ENCODE measurements at places on chromosomes 7 and 10. TPM values are rescaled to one million over a fixed set of nuclear protein-coding genes. Genes with fewer than 3 reads are reported as not detected.

DNA sequence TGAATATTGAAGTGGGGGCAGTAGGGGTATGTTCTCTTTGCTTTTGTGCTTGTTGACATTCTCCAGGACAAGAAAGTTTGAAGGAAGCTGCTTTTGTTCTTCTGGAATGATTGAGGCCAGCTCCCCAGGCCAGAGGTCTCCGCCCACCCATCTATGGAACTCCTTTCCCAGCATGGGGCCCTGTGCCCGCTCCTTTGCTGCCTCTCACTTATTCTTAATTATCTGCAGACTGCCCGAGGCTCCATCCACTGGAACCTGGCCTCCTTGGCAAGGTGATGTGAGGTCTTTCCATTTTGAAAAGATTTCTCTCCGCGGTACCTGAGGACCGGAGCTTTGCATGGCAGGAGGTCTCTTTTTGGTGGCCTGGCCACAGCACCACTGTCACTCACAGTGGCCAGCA, 39.3 kb upstream of the MKI67 start:
- no peak for DNase-seq

Gene GTPBP10
- total RNA-seq: 11.0 TPM

GRCh38 chr7:91405092-91405788, 141.0 kb downstream of the FZD1 start:
- DNase-seq: no peak

DNA sequence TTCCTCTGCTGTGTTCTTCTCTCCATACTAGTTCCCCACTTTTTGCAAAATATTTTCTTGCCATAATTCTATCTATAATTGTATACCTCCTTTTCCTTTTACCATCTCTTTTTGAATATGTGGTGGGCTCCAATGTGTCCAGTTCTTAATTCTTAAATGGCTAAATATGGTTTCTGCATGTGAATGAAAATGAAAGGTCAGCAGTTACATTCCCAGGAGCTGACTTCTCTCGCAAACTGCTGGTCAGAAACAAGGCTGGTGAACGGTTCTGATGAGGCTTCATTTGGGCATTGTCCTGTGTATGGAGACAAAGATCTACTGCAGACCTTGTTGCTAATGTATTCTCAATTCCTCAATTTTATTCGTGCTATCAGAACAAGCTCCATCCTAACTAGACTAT, 309.2 kb downstream of the SNX13 start:
- DNase-seq: no peak

DNA sequence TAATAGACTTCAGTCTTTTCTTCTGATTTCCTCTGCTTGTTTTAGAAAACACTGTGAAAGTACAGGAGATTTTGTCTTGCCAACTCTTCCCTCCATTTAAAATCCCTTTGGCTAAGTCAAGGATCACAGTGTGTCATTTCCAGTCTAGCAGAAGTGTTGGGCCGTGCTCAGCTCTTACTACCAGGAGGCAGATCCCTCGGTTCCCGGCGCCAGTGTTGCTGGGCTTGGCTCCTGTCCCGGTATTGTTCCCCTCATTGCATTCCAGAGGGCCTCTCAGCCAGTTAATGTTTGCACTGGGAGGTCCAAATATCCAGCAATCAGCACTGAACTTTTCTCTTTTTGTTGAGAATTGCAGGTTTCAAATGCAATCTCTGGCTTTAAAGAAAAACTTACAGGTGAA, 612.1 kb upstream of the MGMT start:
- no peak for DNase-seq

GRCh38 chr10:34076443-34076842, 738.7 kb downstream of the PARD3 start:
- no peak for DNase-seq

DNA sequence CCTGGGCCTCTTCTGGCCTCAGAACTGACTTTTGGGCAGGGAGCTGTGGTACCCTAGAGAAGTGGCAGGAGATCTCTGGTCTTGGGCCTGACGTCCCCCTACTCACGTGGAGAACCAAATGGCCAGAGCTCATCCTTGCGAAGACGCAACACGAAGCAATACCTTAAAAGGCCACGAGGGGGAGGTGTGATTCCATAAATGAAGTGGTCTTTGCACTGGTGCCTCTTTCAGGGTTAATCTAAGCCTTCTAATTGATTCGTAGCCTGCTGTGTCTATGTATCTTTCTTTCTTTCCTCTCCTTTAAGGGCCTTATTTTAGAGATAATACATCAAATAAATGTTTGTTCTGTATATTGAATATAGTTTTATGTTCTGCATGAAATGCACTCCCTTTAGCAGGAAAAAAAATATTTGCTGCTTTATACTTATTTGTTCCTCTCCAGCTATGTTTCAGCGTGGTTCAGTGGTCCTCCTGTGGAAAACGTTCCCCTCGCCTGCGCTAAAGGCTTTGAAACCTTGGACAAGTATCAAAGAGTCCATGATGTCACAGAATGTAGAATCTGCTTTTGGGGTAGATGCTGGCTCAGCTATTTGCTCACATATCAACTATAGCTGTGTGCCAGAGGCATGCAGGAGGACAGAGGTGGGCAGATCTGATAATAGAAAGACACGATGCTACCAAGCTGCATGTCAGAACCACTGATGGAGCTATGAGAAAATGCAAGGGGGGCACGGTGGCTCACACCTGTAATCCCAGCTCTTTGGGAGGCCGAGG, 41.0 kb downstream of the STRA8 start:
- DNase-seq: peak; percentile 87

DNA sequence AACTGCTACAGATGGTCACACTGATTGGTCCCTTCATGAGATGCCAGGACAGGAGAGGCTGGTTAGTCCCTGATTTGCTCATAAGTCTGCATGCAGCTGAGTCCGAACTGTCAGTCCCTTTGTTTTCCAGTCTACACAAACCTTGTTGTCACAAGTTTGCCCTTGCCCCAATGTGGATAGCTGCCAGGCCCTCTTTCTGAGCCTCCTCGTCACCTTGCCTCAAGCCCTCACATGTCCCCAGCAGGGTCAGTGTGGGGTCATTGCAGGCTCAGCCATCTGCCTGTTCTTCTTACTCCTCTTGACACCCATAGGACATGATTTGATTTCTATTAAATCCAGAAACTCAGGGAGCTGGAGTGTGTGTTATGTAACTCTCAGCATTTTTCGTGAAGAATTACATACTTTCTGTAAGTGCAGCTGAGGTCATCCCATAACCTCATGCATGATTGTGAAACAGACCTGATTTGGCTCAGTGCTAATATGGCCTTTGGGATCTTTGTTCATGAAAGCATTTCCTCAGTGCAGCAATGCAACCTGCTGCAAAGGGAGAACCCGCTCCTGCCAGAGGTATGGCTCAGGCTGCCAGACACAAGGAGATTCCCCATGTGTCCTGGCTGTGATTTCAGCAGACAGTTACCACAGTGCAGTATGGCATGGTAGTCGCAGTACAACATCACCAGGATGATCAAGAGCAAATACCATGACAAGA, 70.0 kb upstream of the ZMIZ2 start:
- no peak for DNase-seq

Gene NRG3
- total RNA-seq: not detected

Gene TMEM270
- total RNA-seq: not detected

DNA sequence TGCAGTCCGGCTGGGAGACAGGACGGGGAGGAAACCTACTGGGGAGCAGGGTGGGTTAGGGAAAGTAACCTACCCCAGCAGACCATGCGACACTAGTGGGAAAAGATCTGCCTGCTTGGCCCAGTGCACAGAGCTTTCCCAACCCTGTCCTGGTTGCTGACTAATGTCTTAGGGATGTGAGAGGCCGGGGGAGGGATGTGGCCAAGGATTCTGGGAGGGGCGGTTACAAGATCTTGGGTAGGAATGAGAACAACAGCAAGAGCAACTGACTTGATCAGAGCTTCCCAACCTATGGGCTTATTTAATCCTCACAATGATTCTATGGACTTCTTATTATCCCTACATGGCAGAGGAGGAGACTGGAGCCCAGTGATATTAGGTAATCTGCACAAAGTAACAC, 24.0 kb upstream of the EIF5AL1 start:
- no peak for DNase-seq

DNA sequence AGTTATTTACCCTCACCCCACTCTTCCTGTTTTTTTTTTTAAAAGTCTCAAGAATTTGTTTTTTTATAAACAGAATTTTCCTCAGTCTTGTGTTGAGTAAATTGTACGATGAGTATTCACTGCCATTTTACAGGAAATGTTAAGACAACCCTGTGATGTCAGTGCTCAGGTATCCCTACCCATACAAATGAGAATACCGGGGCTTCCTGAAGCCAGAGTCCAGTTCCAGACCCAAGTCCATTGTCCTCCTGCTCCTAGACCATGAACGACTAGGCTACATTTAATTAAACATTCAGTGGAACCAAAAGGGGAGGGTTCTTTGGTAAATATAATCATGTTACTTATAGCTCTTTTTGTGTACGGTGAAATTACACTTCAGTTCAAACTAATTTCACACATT, 79.2 kb downstream of the GNAI1 start:
- DNase-seq: no peak

GRCh38 chr10:129759214-129760002, 204.7 kb downstream of the EBF3 start:
- peak; percentile 64 for DNase-seq

DNA sequence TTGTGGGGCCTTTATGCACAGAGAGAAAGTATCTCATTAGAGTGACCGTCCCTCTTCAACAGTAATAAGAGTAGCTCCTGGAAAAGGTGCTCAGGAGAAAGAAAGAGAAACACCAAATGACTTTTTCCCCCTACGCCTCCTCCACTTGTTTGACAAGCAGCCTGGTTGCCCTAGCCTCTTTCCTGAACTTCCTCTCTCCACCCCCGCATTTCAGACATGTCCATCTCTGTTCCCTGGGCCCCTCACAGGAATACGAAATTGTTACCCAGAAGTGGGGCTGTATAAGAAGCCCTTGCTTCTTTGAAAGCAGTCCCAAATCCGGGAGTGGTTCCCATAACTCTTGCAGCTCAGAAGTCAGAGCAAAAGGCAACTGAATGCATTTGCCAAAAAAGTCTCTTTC, 119.6 kb upstream of the ADO start:
- DNase-seq: no peak

DNA sequence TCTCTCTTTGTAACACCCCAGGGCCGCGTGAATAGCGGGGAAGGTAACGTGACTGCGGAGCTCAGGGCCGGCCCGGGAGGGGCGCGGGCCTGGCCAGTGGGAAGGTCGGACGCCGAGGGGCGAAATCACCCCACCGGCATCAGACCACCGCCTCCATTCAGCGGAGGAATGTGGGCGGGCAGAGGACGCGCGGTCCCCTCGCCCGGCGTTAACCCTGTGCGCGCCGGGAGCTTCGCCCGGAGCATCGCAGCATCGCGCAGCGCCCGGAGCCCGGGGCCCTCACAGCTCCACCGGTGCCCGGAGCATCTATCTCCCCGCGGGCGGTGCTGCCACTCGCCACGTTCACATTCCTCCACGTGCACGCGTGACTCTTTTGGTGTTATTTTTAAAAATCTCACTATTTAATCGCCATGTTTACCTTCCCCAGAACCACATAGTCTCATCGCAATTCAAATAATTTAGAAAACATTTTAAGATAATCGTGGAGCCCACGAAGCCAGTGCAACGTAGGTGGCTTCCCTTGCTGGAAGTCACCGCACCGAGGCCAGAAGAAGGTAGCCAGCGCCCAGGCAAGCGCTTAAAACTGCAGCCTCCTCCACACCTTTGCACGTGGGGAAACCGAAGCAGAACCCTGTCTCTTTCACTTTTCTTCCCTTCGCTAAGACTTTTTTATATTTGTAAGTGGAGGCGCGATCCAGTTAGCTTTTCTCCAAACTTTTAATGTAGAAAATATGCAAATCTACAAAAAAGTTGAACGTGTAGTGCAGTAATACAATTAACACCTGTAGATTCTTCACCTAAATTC, 21.8 kb downstream of the FGFBP3 start:
- DNase-seq: no peak

GRCh38 chr10:119289227-119289920, 82.0 kb downstream of the GRK5 start:
- DNase-seq: no peak

Gene WDFY4
- 6.4 TPM for total RNA-seq

Gene GCC1
- total RNA-seq: 10.8 TPM

Gene FRMPD2
- total RNA-seq: not detected

Gene JCAD
- 40.3 TPM for total RNA-seq

GRCh38 chr7:140607441-140607989, 33.1 kb downstream of the DENND2A start:
- no peak for DNase-seq

DNA sequence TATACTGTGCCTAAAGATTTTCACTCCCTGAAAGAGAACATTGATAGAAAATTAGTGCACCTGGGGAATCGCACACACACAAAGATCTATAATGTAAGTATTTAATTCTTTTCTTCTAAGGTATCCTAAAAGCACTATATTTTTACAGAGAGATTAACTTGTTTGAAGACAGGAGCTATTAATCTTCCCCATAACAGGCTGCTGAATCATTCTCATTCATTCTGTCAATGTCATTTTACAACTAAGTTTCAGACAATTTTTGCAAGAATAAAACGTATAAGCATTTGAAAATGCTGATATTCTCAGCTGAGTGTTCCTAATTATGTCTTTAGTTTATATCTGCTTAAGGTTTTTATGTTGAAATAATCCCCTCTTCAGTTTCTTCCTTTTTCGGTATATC, 776.7 kb downstream of the NXPH1 start:
- no peak for DNase-seq

DNA sequence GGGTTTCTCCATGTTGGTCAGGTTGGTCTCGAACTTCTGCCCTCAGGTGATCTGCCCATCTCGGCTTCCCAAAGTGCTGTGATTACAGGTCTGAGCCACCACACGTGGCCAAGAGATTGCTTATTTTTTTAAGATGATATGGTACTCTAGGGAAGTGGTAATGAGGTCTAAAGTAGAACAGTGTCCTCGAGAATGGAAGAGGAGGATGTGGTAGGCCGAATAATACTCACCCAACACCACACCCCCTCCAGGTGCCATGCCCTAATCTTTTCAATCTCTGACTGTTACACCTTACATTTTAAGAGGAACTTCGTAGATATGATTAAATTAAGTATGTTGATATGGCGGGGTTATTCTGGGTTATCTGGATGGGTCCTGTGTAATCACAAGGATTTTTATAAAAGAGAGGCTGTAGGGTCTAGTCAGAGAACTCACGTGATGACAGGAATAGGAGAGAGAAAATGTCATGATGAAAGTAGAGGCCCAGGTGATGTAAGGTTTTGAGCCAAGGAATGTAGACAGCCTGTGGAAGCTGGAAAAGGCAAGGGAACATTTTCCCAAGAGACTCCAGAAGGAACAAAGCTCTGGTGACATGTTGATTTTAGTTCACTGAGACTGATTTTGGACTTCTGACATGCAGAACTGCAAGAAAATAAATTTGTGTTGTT, 29.5 kb downstream of the CDK13 start:
- no peak for DNase-seq

GRCh38 chr10:127374901-127375300, 174.2 kb upstream of the NPS start:
- DNase-seq: no peak

GRCh38 chr7:77571801-77572200, 34.7 kb downstream of the PTPN12 start:
- no peak for DNase-seq

DNA sequence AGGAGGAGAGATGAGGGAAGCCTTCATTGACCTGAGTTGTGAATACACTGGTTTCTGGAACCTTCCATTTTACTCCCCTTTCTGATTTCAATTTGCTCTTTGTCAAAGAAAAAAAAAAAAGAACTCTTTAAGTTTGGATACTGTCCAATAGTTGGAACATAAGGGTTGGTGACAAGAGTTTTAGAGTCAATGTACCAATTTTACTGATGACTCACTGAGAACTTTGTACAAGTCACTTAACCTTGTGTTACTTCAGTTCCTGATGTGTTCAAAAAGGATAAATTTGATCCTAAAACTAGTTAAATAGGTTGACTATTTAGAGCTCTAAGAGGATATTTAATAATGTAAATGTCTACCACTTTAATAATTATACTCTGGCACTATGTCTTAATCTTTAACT, 4.1 kb upstream of the CDK14 start:
- DNase-seq: no peak

GRCh38 chr10:52668024-52668423, 104.6 kb downstream of the MBL2 start:
- no peak for DNase-seq
